Fibroblast of skin of abdomen (primary cell): ENCODE measurements at places on chromosomes 6 and 20.

DNA sequence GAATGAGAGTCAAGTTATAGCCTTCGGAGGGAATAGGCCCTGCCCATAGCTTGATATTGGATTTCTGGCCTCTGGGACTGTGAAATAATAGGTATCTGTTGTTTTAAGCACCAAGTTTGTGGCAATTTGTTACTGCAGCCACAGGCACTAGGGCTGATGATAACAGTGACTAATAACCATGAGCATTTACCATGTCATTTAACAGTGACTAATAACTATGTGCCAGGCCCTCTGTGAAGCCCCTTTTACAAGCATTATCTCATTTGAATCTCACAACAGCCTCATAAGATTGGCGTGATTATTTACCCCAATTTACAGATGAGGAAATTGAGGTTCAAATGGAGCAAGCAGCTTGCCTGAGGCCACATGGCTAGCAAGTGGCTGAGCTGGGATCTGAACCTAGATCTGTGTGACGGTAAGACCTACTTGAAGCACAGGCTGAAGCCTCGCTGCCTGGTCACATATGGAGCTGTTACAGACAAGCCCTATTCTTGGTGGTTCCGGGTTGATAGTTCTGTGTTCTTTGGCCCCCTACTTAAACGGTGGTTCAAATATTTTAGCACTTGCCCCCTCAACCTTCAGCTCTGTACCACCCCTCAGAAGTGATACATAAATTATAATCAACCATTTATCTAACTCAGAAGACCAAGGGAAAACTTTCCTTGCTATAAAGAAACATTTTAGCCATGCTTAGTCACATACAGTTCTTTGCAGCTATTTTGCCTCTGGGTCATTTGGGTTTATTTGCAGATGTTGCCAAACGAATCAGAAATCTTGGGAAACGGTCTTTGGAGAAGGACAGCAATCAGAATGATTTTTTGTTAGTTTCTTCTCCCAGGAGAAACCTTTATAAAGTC is 98.3 kb downstream of the ELOVL5 start:
- DNase-seq, result peak; percentile 17

DNA sequence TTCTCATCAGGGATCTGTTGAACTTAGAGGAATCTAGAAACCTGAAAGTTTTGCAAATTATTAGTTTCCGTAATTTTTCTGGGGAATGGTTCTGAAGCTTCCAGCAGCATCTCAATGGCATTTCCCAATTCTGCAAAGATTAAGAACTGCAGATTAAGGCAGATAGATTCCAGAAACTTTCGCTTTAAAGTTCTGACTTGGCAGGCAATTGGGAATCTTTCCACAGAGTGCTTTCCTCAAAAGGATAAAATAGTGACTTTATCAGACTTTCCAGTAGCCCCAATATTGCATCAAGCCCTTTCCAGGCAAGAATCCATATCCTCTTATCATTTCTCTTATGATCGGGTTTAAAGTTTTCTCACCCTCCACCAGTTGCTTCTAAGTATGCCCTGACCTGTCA is 261.1 kb downstream of the FNDC1 start:
- DNase-seq, result no peak

DNA sequence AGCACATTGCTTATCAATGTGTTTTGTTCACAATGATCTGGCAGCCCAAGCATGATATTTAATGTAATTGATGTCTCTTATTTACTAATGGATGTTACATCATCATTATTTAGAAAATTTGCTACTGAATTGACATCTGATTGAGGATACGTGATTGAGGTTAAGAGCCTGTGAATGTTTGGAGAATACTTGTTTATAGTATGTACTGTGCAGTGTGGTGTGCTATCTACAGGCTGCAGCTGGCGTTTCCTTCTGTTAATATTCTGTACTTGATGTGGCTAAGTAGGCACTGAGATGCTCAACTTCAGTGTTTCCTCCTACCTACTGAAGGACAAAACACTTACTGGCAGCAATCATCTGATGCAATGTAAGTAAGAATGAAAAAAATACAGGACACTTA is 709.6 kb upstream of the FLRT3 start:
- no peak for DNase-seq

DNA sequence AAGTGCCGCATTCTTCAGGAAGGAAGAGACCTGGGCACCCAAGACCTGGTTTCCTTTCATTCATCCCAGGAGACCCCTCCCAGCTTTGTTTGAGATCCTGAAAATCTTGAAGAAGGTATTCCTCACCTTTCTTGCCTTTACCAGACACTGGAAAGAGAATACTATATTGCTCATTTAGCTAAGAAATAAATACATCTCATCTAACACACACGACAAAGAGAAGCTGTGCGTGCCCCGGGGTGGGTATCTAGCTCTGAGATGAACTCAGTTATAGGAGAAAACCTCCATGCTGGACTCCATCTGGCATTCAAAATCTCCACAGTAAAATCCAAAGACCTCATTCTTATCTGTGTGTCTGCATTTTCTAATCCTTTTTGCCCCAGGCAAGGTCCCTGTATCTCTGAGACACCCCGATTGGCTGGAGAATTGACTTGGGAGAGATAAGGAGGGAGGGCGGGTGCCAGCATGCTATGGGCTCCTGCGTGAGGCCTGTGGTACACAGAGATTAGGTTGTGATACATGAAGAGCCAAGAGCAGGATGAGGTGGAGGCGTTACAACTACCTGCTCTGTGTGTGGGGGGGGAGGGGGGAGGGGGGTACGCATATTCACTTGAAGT is 4.8 kb downstream of the MUC21 start:
- no peak for DNase-seq

DNA sequence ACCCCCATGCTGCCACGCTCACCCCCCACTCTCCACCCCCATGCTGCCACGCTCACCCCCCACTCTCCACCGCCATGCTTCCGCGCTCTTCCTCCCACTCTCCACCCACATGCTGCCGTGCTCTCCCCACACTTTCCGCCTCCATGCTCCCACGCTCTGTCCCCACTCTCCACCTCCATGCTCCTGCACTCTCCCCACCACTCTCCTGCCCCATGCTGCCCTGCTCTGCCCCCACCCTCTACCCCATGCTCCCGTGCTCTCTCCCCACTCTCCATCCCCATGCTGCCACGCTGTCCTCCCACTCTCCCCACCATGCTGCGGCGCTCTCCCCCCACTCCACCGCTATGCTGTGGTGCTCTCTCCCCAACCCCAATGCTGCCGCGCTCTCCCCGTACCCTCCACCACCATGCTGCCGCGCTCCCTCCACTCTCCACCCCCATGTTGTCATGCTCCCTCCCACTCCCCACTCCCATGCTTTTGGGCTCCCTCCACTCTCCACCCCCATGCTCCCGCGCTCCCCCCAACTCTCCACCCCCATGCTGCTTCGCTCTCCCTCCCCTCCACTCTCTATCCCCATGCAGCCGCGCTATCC is 46.0 kb upstream of the PDE10A start:
- no peak for DNase-seq

DNA sequence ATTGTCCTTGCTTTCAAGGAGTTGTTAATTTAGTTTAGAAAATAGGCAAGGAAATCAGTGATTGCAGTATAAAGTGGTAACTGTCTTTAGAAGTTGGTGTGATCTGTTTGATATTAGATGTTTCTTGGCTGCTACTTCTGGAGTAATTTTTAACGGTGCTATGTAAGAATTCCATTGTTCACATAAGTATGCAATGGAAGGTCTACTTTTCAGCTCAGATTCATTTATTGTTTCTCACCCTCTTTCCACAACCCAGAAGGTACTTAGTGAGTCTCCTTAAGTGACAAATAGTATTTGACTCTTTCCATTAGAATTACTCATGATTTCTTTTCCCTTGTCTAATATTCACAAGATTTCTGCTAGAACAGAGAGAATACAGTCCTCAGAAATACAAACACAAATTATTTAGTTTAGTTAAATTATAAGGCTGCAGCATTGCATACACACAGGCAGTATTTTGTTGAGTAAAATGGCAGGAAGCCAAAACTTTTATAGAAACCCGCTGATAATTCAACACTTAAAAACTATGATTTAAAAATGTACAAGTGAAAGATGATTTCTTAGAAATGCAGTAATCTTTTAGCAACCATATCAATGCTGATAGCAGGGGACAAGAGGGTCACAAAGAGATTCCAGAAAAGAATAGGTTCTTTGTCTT is 554.3 kb downstream of the CD109 start:
- DNase-seq, result no peak

GRCh38 chr6:14059791-14060436 is 57.7 kb upstream of the CD83 start:
- DNase-seq, result no peak

DNA sequence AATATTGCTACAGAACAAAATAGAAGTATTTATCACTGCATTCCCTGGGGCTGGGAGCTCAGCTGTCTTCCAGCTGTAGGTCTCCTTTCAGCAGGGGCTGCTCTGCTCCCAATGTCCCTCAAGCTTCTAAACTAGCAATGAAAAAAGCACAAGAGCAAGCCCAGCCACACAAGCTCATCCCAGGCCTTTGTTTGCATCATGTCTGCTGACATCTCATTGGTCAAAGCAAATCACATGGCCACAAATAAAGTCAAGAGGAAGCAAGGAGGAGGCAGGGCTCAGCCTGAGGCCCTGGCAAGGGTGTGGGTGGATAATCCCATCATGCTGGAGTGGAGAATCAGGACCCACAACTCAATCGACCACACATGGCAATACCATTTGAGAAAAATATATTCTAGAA is 2.2 kb upstream of the BFSP1 start:
- peak; percentile 65 for DNase-seq

DNA sequence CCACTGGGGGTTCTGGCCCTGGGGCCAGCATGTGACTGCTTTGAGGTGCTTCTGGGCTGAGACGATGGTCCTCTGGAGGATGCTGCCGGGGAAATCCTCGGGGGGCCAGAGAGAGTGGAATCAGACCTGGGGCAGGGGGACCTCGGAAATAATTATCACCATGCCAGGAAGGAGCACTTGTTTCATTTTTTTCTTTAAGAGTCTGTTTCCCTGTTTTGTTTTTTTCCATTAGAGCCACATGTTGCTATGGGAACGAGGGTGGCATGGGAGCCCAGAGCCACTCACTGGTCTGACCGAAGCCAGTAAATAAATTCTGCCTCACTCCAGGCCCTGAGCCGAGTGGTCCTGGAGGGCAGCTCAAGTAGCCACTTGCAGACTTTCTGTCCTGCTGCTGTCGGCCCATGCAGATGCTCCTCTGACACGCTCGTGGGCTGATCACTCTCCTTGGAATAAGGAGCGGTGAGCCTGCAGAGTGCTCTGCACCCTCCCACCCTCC is 365.1 kb downstream of the ZFAND3 start:
- DNase-seq, result no peak

- DNase-seq, result peak; percentile 67
Measured at GRCh38 chr20:11403711-11404110, 514.0 kb upstream of the BTBD3 start.

GRCh38 chr6:100693249-100693927 is 187.7 kb downstream of the ASCC3 start:
- DNase-seq, result no peak

DNA sequence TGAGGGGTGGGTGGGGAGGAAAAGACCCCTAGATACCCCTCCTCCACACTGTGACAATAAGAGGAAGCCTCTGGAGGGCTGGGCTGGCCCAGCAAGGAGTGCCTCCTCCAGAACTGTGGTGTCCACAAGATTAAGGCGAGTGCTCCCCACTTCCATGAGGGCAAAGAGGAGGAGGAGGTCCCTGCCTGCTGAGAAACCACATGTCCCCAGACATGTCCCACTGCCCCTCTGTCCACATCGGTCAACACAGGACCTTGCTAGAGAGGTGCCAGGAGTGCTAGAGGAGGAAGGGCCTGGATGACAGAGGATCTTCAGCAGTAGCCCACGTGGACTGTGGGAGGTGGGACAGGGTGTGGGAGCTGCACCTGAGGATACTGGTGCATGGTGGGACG is 3.1 kb downstream of the RAET1G start:
- no peak for DNase-seq

DNA sequence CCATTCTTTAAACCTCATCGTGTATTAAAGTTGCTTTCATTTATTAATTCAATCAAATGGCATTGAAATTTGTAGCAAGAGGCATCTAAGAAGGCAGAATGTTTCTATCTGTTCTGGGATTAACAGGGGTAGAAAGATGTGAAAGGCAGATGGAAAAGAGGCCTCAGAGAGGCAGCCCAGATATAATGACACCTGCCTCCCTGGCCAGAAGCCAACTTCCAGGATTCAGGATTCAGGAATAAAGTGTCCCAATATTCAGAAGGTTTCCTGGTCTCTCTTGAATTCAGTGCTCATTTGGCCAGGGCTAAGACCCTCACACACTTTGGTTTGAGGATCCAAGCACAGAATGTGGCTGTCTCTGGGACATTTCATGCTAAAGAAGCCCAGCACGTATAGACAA is 39.9 kb downstream of the HLA-B start:
- DNase-seq, result no peak

GRCh38 chr20:5170341-5170740 is 43.5 kb downstream of the CDS2 start:
- DNase-seq, result no peak

GRCh38 chr20:33843050-33843449 is 31.9 kb downstream of the CHMP4B start:
- no peak for DNase-seq

DNA sequence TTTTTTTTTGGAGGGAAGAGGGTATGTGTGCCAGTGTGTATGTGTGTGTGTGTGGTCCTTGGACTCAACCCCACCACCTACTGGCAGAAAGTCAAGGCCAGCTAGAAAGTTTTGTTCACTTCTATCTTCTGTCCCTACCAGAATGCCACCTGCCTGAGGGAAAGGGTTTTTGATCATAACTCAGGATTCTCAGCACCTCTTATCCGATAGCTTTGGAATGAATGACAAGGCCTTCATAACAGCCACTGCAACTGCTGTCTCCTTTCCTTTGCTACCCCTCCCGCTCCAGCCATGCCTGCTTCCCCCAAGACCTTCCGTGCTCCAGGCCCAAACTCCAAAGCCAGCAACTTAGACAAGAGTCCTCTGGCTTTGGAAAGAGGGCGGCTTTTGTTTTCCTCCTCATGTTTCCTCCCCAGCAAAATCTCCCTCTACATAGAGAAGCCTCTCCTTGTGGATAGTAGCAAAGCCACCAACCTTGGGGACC is 18.7 kb downstream of the BTN3A1 start:
- peak; percentile 48 for DNase-seq

DNA sequence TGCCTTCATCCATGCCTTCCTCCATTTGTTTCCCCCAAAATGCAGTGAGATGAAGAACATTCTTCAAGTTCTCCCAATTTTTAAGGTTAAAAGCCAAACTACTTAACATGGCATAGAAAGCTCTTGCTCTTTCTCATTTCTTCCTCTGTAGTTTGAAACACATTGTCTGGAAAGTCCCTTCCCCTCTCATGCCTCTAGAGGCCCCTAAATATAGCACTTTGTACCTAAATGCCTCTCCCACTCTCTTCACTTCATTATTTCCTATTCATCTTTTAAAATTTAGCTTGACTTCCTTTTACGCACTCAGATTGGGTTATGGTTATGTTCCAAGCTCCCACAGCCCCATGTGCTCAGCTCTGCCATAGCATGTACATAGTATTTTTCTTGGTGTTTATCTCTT is 389.3 kb downstream of the HDGFL1 start:
- no peak for DNase-seq
